ENCODE measurements at places on chromosomes 7 and 10.

DNA sequence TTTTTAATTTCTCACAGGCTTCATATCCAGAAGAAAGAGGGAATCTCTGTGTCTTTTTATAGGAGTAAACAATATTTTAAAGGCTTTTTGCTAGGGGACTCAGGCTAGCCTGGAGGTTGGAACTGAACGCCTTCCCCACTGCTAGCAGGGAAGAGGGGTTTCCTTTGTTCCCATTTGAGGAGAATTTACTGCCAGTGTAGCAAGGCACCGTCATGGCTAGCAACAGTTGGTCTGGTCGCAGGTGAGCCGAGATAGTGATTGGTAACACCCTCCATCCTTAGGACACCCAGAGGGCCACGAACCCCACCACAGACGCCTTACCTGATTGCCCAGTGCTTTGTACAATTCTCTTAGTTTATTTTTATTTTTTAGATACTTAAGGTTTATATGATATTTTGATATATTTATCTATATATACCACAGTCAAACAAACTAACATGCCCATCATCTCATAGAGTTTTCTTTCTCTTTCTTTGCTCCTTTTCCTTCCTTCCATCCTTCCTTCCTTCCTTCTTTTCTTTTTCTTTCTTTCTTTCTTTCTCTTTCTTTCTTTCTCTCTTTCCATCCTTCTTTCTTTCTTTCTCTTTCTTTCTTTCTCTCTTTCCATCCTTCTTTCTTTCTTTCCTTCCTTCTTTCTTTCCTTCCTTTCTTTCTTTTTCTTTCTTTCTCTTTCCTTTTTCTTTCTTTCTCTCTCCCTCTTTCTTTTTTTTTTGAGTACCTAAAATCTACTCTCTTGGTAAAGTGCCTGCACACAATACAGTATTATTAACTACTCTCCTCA lies 219.0 kb upstream of the AKR1E2 start:
- no peak for DNase-seq

- DNase-seq = no peak
Observed at GRCh38 chr7:42960762-42961161, 28.6 kb downstream of the MRPL32 start.

GRCh38 chr7:50397320-50397970 lies 52.7 kb downstream of the FIGNL1 start:
- DNase-seq = no peak

DNA sequence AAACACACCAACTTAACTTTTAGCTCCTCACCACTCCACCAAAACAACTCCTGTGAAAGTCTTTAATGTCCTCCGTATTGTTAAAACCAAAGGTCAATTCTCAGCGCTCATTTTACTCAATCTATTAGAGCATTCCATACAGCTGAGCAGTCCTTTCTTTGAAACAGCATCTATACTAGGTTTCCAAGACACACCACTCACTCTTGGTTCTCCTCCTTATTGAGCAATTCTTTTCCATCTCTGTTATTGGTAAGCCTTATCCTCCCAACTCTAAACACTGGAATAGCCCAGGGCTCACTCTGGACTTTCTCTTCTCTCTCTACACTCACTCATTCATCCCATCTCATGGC lies 34.9 kb downstream of the COA1 start:
- DNase-seq = no peak

DNA sequence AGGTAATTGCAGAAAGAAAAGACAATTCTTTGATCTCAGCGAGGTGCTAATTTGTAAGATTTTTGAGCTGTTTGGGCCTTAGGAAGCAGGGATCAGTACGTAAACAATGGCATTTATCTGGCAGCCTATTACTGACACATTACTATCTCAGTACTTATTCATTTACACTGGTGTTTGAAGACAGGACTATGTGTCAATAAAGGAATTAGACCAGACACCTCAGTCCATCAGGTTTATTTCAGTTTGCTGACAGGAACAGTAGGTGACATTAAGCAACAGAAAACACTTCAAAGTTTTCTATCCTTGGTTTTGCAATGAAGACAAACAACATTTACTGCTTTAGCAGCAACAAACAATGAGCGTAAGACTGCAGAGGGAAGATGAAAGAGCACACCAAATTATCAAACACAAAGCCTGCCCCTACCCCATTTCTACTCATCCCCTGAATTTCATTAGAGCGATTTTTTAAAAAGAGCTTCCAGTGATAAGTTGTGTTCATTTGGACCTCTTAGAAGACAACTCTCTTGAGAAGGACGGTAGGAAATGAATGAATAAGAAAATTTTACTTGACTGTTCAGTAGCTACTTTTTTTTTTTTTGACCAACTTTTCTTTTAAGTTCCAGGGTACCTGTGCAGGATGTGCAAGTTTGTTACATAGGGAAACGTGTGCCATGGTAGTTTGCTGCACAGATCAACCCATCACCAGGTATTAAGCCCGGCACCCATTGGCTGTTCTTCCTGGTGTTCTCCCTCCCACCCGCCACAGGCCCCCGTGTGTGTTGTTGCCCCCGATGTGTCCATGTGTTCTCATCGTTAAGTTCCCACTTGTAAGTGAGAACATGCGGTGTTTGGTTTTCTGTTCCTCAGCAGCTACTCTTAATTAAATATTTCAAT lies 138.8 kb downstream of the DKK1 start:
- DNase-seq = no peak

DNA sequence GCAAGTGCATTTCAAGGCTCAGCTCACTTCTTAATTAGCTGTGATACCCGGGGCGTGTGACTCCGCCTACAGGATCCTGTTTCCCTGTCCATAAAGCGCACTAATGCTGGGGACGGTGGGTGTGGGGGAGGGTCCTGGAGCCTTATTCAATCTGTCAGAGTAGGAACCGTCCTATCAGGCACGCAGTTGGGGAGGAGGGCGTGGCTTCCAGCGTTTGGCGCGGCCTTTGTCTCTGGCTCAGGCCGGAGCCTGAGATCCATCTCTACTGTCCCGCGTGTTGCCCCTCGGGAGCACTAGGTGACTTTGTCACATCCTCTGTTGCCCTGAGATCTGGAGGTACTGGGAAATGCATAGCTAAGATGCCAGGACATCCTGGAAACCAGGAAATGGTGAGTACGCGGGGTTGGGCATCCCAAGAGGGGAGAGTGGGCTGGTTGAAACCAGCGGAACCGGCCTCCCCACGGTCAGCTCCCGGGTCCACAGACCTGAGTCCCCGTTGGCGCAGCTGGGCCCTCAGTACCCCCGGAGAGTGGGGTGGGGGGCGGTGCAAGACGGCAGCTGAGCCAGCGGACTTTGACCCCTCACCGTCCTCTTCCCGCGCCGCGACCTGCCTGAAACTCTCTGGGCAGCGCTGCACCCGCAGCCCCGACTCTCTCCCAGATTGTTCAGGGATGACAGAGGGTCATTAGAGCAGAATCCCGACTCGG lies 104.4 kb upstream of the ZNF92 start:
- no peak for DNase-seq
